ENCODE measurements at places on chromosomes 4 and X.

DNA sequence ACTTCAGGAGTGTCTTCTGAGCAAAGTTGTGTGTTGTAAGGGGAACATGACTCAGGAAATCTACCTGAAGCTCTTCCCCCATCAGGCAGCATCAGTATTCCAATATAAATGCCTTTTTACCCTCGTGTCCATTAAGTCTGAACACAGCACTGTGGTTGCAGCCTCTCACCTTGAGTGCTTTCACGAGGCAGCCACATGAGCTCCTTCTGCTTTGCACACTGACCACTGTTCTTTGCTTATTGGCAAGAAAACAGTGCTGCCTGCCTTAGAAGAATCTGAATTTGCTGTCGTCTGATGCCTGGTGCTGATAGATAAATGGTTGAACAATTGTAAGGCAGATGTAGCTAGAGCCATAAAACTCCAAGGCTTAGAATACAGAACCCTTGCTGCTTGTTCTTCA lies 139.6 kb upstream of the WDR1 start:
- DNase-seq = no peak

- DNase-seq = no peak
These were observed 949.9 kb downstream of the TECRL start for GRCh38 chr4:63459329-63459728.

DNA sequence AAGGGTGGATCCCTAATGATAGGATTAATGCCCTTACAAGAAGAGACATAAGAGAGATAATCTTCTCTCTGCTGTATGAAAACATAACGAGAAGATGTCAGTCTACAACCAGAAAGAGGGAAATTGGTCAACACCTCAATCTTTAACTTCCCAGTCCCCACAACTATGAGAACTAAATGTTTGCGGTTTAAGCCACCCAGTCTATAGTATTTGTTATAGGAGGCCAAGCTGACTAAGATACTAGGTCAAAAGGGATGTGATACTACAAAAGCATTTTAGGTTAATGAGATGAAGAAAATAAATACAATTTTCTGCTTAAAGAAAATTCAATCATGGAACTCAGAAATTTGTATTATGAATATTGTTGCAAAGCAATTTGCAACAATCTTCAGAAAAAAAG lies 55.4 kb upstream of the LHFPL1 start:
- DNase-seq = no peak

GRCh38 chr4:157075401-157075800 lies 549 bp upstream of the GLRB start:
- DNase-seq = no peak

DNA sequence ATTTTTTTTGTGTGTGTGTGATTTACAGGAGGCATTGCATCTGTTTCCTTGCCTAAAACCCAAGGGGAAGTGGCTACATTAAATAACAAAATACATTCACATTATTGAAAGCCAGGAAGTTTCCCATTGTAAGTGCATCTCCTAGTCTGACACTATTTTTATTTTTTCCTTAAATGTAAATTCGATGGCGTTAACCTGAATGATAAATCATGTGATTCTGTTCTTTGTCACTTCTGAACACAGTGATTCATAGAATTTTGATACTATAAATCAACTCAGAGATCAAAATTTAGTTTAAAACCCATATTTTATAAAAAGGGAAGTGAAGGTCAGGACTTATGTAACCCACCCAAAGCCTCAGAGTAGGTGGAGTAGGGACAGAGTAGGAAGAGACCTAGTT lies 258.1 kb downstream of the GABRG1 start:
- no peak for DNase-seq

- DNase-seq = no peak
These were observed 1169.5 kb upstream of the PABPC4L start for GRCh38 chr4:135371137-135371536.

- DNase-seq = no peak
These were observed 24.2 kb upstream of the SLC2A9 start for GRCh38 chr4:10045481-10045880.

DNA sequence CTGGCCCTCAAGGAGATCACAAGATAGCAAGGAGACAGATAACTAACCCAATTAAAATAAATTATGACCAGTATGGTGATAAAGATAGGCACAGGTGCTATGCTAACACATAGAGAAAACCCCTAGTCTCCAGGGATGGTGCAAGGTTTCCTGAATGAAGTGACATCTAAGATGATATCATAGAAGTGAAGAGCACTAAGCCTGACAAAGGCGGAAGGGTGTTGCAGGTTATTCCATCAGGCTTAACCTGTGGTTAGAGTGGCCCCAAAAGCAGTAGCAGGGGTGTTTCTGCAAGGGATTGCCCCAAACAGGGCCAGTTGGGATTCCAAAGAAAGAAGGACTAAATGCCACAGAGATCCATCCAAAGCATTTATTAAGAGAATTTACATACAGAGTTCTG lies 249.2 kb downstream of the IDS start:
- no peak for DNase-seq

GRCh38 chr4:5836943-5837342 lies 55.9 kb downstream of the CRMP1 start:
- DNase-seq = no peak

DNA sequence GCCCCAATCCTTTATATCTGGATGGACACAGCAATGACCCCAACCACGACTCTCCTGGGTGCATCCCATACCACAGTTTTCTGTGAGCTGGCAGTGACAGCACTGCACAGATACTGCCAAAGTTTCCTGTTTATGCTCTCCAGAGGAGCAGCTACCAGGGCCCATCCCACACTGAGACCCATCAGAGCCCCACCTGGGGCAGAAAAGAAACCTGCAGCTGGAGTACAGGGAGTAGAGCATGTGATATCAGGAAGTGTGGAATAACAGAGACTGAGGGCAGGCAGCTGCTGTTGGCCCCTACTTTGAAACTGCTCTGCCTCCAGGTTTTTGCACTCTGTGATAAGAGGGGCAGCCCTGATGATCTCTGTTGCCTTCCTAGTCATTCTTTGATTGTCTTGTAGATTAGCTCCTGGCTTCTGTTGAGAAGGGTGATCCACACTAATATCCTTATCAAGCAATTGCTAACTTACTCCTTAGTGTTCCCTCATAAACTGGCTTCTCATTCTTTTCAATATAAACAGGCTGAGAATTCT lies 526.3 kb upstream of the TECRL start:
- DNase-seq = no peak

DNA sequence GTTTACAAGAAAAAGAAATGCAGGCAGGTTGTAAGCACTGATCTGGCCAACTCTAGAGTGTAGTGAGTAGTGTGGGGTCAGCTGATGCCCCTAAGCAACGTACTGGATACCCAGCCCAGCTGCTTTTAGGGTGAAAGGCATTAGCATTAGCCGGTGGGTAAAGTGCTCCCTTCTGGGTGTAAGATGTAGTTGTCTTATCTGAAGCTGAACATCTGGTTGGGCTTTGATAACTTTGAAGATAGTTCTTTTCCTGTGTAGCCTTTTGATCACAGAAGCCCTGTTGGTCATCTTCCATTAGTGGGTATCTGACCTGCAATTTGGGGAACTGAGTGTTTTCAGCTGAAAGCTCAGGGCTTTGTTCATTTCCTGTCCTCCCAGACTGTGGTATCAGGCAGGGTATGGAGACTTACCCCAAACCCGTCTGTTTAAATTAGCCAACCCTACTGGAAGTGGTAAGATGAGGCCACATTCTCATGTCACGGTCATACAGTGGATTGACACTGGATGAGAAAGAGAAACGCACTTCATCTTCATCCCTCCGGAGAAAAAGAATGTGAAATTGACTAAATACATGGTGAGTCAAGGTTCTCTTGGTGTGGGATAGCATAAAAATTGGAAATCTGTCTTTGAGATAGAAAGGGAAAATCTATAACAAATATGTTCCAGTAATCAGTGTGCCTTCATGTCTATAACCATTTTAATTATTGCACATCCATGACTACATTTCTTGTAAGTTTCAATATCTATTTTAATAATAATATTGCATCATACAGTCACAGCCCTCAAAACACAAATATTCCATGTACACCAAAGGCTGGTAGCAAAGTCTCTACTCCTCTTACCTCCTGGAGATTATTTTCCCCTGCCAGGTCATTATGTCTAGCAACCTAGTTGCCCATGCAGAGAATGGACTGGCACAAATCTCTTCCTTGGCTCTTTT lies 8.7 kb downstream of the RHOH start:
- DNase-seq = no peak

DNA sequence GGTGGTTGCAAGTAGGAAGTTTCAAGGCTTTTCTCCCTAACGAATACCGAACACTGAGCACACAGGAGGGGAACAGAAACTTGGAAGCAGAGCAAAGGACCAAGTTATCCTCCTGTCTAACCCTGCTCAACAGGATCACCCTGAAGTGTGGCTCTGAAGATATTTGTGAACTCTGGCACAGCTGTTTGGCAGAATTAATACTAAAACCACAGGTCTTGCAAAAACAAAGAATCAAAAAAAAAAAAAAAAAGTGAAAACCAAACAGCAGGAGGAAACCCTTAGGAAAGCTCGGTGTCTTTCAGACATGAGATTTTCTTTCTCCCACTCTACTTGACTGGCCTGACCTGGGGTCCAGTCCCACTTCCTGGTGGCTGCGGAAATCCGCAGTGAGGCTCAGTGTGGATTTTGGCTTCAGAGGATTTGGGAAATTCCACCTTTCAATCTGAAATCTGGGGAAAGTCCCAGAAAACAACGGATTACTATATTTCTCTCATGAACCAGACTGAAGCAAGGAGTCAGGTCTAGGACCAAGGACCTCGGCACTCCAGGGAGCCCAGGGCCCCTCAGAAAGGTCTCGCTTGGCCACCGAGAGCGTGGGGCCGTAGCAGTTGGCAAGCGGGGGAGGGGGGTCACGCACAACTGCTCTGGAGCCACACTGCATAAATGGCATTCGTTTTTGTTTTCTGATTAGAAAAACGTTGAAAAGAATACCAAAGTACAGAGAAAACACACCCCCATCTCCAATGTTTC lies 867 bp downstream of the TIFA start:
- no peak for DNase-seq

DNA sequence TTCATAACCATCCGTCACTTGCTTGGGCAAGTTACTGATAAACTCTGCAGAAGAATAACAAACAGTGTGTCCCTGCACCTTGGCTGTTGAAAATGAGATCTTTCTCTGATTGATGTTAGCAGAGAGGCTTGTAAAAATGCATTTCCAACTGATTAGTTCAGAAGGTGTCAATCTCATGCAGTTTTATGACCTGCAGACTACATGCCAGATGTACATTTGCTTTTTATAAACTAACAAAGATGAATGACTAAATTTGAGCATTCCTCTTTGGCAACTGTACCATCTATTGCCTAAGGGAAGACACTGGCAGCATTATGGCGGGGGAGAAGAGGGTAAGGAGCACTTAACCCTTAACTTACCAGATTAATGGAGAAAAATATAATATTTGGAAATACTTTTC lies 192.8 kb downstream of the DCTD start:
- DNase-seq = no peak

GRCh38 chrX:135543924-135544323 lies 23.5 kb downstream of the INTS6L start:
- no peak for DNase-seq

DNA sequence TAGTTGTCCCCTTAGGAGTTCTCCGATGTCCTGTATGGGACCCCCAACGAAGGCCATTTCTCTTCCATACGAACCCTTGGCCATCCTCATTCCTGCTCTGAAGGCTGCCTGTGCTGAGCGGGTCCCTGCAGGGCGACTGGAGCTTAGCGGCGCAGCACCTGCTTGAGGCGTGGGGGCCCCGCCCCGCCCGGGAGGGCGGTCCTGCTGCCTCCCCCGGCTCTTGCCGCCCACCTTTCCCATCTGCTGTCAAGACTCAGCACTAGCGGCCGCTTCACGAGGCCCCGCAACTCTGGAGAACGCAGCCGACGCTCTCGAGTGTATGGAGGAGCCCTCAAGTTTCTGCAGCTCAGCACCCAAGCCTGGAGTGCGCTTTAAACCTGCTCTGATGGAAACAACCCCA lies 197.7 kb downstream of the TRIML1 start:
- no peak for DNase-seq

- DNase-seq = no peak
These were observed 89.8 kb downstream of the PDGFRA start for GRCh38 chr4:54318904-54319303.

DNA sequence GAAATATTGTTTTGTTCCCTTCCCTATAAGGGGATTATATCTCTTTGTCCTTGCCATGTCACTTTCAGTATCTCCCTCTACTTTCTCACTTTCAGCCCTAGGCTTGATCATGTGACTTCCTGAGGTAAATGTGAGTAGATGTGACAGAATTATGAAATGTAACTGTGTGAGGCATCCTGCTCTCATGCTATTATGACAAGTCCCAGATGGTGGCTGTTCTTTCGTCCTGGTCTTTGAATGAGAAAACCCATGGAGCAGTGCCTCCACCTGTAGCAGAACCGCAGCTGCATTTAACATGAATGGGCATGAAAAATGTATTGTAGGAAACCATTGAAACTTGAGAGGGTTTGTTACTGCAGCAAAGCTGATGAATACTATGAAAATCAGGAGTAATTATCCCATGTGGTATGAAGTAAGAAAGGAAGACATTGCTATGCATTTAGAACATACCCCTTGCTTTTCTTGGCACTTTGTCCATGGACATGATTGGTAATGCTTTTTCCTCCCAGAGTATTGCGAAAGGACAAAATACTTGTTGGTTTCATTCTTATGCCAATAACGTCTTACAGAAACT lies 202.2 kb upstream of the GPRIN3 start:
- no peak for DNase-seq

Data from activated effector memory CD4-positive, alpha-beta T cell treated with Interleukin-2 at 50 U/mL for 16 hours (primary cell).